ENCODE measurements at places on chromosomes 13 and 19.

DNA sequence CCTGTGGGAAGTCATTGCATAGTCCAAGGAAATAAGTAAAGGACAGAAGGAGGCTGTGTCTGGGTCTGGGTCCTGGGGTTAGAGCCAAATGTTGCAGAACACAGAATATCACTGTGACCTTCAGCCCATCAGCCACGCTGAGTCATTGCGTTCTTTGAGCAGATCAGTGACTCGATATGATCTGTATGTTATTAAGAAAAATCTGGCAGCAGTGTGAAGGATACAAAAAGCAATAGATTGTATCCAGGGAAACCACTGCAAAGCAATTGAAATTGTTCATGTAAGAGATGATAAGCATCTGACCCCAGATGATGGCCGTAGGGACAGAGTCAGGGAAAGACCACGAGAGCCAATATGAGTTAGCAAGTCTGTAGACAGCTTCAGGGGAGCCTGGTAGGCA is 1575.1 kb upstream of the SLC10A2 start:
- DNase-seq = no peak

- no peak for DNase-seq
Measured at GRCh38 chr19:27777242-27777641, 1435.7 kb downstream of the UQCRFS1 start.

DNA sequence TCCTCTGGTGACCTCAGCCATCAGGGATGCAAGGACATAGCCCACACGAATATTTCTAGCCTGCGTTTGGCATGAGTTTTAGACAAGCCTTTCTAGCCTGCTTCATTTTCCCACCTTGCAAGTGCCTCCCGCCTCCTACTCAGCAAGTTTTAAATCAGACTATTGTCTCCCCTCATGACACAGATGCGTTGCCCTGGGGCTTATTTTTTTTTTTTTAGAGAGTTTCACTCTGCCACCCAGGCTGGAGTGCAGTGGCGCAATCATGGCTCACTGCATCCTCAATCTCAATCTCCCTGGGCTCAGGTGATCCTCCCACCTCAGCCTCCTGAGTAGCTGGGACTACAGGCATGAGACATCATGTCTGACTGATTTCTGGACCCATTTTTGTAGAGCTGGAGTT is 14.6 kb downstream of the GJB2 start:
- no peak for DNase-seq

DNA sequence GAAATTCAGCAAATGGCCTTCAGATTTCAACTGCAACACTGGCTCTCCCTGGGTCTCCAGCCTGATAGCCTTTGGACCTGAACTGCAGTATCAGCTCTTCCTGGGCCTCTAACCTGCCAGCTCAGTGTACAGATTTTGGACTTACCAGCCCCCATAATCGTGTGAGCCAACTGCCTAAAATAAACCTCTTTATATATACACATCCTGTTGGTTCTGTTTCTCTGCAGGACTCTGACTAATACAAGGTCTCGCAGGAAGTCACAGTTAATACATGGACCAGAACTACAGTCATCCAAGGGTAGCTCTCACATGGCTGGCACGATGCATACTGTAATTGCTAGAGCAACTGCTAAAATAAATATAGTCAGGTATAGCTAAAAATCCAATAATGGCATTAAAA is 85.1 kb downstream of the KATNAL1 start:
- DNase-seq = no peak

GRCh38 chr13:100068133-100068931 is 20.6 kb upstream of the PCCA start:
- DNase-seq = no peak

DNA sequence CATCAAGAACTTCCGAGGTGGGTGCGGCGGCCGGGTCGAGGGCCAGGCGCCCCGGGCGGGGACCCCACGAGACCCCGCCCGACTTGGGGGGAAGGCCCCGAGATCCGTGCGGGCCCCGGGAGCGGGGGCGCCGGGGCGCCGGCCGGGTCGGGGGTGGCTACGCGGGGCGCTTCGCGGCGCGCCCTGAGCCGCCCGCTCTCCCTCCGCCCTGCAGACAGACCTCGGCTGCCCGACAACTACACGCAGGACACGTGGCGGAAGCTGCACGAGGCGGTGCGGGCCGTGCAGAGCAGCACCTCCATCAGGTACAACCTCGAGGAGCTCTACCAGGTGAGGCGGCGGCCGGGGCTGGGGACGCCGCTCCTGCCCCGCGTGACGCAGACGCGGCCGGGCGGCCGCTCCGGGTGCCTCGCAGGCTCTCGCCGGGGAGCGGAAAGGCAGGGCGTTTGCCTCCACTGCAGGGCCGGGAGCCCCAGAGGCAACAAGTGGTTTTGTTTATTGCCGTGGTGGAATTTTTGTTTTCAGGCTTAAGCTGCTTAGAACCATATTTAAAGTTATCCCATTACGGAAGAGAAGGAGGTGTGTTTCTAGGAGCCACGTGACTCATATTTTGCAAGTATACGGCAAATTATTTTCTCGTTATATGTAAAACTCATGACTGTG is 477 bp downstream of the CUL4A start:
- no peak for DNase-seq

DNA sequence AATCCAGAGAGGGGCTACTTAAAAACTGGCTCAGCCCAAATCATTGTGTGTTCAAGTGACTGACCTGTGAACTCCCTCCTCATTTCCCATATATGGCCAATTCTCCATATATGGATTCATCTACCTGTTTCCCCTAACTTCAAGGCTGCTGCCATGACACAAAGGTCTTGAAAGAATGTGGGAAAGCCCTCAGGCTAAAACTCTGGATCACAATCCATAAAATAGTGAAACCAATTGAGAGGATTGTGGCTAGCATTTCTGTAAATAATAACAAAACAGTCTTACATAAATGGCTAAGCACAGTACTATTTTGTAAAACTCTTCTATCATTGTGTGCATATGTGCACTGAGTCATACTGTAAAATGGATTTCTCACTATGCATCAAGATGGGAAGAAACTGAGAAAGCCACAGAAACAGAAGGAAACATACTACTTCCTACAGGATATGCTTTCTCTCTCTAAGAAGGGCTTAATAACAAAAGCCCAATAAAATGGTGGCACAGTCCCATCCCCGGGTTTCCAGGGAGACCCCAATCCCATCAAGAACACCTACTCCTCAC is 80.5 kb downstream of the FOXO1 start:
- DNase-seq = peak; percentile 26

- no peak for DNase-seq
Measured at GRCh38 chr19:54172471-54173358, at the start of gene TMC4. TMC4 (minus strand) TSS chr19:54173160; CDS start chr19:54173117, 43 bp downstream.

GRCh38 chr19:4575267-4576015 is 16.0 kb upstream of the SEMA6B start:
- peak; percentile 29 for DNase-seq

DNA sequence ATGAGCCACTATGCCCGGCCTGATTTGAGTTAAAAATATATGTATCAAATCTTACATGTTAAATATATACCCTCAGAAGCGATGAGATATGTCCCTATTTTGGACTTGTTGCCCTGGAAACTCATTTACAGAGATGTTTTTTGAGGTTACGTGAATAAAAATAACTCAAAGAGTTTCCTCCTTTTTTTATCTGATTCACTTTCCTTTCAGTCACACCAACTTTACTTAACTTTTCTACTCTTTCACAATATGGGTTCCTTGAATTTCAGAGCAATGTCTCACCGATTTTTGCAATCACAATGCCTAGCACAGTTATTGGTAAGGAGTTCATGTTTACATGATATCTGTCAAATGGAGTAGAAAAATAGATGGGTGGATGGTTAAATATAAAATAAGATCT is 2.3 kb downstream of the OR7C2 start:
- no peak for DNase-seq

GRCh38 chr13:113769881-113770280 is 10.9 kb downstream of the TMEM255B start:
- DNase-seq = no peak

DNA sequence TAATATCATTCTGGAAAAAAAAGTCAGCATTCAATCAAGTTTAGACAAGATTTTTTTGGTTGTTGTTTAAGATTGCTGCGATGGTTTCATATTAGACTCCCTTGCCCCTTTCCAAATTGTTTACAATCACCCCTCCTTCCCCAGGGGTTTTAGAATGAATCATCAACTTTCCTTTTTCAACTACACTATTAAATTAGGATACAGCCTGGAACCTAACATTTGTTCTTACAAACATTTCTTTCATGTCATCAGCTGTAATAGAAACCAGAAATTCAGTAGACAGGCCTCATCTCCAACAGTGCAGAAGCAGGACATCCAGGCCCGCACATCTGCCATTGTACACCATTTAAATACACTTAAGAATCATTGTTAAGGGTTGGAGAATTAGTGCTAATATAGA is 44.4 kb upstream of the WDFY2 start:
- DNase-seq = no peak

DNA sequence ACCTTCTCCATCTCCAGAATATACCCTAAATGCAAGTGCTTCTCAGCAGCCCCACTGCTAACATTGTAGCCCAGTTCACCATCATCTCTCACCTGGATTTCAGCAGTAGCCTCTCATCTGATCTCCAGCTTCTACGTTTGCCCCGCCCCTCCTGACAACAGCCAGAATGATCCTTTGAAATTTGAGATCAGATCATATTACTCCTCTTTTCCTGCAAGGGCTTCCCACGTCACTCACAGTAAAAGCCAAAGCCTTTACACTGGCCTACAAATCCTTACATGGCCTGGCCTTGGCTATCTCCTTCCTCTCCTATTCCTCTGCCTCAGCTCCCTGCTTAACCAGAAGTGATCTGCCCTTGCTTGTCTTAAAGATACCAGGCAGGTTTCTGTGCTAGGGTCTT is 94.3 kb upstream of the NBEA start:
- no peak for DNase-seq

DNA sequence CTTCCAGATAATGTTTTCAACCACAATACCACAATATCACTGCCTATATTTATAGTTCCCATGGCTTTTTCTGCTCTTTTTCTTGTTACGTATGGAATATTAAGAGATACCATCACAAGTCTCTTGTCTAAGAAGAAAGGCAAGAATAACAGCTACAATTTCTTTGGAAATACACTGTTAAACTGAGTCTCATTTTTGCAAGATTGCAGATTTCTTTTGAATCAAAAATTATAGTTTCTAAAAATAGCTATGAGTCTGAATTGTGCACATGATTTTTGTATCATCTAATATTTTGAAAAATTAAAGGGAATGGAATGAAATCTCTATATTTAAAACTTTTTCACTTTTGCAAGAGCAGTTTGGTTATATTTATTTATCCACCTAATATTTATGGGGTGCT is 1120.8 kb downstream of the EFNB2 start:
- DNase-seq = no peak

GRCh38 chr19:29171525-29171924 is 41.4 kb downstream of the UQCRFS1 start:
- no peak for DNase-seq

- DNase-seq = no peak
Measured at GRCh38 chr19:7272856-7273578, 21.2 kb downstream of the INSR start.

GRCh38 chr19:6233827-6234511 is 45.8 kb downstream of the MLLT1 start:
- no peak for DNase-seq

- no peak for DNase-seq
Measured at GRCh38 chr13:71828117-71828516, 38.9 kb downstream of the DACH1 start.

DNA sequence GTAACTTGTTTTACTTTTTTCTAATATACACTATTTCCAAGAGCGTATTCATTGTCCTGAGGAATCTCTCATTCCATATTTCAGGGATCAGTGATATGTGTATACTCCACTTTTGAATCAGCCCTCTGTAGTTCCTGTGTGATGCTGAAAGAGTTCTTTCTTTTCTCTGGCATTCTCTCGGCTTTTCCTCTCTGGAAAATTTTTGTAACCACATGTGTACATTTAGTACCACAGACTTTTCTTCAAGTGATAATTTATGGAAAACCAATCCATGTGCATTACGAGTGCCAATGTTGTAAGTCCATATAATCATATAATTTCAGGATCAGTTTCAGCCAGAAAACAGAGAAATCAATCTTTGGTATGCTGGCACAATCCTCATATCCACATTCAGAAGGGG is 102.2 kb upstream of the MBNL2 start:
- DNase-seq = no peak

- DNase-seq = no peak
Measured at GRCh38 chr13:110593430-110594130, 21.8 kb upstream of the NAXD start.

DNA sequence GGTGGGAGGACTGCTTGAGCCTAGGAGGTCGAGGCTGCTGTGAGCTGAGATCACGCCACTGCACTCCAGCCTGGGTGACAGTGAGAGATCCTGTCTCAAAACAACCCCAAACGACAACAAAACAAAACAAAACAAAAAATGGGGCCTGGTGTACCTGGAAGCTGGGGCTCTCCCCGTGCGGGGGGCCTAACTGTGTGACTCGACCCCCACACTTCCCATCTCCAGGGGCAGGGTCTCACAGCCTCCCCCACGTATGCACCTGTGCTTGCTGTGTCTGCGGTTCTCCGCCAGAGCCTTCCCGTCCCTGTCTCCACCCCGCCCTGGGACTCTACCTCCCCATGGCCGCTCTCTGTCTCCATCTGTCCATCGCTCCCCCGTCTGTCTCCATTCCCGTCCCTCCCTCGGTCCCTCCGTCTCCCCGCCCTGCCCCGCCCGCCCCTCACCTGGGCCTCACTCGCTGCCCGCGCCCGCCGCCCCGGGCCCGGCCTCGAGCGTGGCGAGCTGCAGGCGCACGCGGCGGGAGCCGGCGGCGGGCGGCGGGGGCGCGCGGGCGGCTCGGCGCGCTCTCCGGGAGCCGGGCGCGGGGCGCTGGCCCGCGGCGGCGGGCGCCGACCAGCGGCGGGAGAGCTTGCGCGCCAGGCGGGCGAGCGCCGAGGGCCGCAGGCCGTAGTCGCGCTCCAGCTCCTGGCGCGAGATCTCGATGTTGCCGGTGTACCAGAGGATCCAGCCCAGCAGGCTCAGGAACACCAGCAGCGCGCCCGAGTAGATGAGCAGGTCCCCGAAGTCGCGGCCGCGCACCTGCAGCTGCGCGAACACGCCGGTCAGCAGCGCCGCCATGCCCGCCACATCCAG is 587 bp downstream of the TMEM238 start:
- no peak for DNase-seq

- DNase-seq = no peak
Measured at GRCh38 chr13:73411067-73411809, 352.4 kb downstream of the KLF5 start.

- no peak for DNase-seq
Measured at GRCh38 chr19:36745870-36746269, 26.7 kb downstream of the ZNF850 start.

Data from BJ (cell line).